ENCODE measurements at places on chromosomes 2 and 18. TPM values are rescaled to one million over a fixed set of nuclear protein-coding genes. Genes with fewer than 3 reads are reported as not detected.
A peak's percentile ranks its signal among the peaks of the same experiment; 100 is the strongest.

DNA sequence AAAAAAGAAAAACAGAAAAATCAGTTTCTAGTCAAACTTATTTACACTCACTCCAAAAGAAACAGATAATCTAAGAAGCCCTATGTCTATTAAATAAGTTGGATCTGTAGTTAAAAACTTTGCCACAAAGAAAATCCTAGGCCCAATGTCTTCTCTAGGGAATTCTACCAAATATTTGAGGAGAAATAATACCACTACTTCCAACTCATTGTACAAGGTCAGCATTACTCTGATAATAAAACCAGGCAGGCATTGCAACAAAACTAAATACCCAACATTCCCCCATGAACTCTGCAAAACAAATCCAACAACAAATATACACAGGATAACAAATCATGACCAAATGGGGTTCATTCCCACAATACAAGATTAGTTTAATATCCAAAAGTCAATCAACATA, 73.8 kb upstream of the ST8SIA5 start:
- H3K27ac ChIP-seq, result no peak overlapping the region
- no peaks in the 10 kb centered on the region for H3K27me3 ChIP-seq
- peaks cover 32% of the 10 kb centered on the region for H3K36me3 ChIP-seq
- H3K4me1 ChIP-seq, result no peaks in the 10 kb centered on the region

DNA sequence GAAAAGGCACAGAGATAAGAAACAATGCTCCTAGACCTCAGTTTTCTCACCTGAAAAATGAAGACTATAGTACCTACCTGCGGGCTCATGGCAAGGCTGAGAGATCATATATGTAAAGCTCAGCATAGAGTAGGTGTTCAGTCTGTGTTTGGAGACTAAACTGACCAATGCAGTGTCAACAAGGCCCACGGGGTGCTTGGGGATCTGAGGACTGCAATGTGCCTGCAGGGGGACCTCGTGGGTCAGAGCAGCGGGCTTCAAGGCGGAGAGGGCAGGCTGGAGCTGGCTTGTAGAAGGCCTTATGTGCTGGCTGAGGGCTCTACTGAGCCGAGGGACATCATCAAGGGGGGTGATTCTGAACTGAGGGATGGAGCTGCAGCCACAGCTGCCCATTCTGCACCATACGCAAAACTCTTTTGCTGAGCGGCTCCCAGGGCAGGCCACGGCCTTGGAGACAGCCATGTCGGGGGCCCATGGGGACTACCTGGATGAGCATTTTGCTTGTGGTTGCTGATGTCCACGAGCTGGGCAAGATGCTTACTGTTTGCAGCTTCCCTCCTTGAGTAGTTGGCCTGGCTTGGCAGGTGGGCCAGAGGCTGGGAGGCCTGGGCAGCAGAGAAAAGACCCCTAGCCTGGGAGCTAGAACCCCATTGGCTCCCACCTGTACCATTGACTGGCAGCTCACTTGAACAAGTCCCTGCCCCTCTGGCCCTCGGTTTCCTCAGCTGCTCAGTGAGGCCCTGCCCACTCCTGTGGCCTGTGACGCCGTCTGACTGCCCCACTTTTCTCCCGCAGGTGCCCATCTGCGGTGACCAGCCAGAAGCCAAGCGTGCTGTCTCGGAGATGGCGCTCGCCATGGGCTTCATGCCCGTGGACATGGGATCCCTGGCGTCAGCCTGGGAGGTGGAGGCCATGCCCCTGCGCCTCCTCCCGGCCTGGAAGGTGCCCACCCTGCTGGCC, 23.5 kb downstream of the STEAP3 start:
- no peak for DNase-seq
- no peak overlapping the region for H3K4me3 ChIP-seq
- H3K27ac ChIP-seq, result no peak overlapping the region
- no peaks in the 10 kb centered on the region for H3K36me3 ChIP-seq

- no peak for DNase-seq
- H3K4me1 ChIP-seq, result peaks cover 1% of the 10 kb centered on the region
- no peak overlapping the region for H3K27ac ChIP-seq
- H3K4me3 ChIP-seq, result no peak overlapping the region
Measured at GRCh38 chr2:240733803-240734495, 42.3 kb downstream of the AQP12A start.

GRCh38 chr2:21821672-21822227, 698.0 kb downstream of the TDRD15 start:
- no peaks in the 10 kb centered on the region for H3K36me3 ChIP-seq
- H3K4me1 ChIP-seq, result no peaks in the 10 kb centered on the region
- H3K27me3 ChIP-seq, result no peaks in the 10 kb centered on the region
- no peak overlapping the region for H3K4me3 ChIP-seq
- no peak for DNase-seq

Gene PKP4
- 37.8 TPM for total RNA-seq

DNA sequence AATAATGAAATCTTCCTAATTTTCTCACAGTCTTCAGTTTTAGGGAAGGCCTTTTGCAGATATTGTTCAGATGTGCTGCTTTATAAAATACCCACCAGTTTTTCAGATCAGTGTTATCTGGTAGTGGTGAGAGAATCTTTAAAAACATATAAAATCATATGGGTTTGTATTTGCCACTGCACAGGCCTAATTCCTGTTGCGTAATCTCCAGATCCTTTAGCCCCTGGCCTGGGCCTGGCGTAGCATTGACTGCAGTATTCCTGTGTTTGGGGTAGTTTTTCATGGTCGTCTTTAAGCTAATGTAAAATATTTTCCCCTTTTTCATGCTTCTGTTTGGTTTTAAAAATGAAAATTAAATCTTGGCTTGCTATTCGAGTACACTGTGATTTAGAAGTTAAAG, 43.2 kb downstream of the TSHZ1 start:
- H3K27me3 ChIP-seq, result no peaks in the 10 kb centered on the region
- H3K27ac ChIP-seq, result no peak overlapping the region
- DNase-seq, result no peak
- H3K36me3 ChIP-seq, result peaks cover 4% of the 10 kb centered on the region
- H3K4me1 ChIP-seq, result peaks cover 13% of the 10 kb centered on the region

DNA sequence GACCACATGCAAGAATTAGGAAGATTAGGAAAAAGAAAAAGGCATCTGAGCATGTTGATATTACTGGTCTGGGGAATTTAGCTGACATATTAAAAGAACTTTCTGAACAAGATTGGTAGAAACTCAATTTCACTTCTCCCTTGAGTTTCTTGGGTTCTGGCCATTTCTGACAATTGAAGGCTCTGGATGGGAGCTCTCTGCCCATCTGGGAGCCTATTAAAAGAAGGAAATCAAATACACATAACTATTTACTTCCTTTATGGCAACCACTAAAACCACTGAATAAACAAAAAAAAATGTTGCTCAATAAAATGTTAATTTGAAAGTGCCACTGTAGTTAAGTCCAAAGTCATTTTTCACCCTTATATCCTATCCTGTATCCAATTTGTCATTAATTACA, 216.8 kb upstream of the HNMT start:
- H3K27ac ChIP-seq, result no peak overlapping the region
- H3K27me3 ChIP-seq, result no peaks in the 10 kb centered on the region
- H3K4me1 ChIP-seq, result no peaks in the 10 kb centered on the region
- no peaks in the 10 kb centered on the region for H3K36me3 ChIP-seq

DNA sequence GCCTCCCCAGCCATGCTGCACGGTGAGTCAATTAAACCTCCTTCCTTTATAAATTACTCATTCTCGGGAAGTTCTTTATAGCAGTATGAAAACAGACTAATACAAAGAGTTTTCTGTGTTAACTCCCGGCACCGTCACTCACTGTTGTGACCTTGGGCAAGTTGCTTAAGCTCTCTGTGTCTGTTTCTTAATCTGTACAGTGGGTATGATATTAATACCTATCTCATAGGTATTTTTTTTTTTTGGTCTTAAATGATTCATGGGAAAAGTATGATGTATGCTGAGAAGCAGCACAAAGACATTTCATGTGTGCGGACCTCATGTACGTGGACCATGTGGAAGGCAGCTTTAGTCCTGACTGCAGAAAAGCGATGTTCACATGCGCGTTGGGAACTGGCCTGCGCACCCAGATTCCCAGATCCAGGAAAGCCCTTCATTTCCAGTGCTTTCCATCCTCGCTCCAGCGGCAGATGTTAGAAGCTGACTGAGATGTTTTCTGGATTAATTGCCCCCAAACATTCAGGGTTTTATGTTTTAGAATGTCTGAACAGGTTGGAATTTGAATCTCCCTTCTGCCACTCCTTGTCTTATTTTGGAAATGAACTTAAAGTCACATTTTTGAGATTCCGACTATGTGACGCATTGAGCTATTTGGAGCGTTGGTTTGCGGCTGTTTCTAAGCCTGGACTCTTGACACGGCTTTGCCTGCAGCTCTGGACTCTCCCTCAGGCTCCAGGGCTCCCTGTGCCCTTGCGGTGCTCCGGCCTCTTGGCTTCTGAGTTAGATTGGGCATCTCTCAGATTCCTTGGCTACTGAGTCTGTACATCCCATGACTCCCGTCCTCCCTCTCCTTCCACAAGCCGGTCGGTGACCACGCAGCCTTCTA, 61.4 kb downstream of the SLC4A3 start:
- H3K27me3 ChIP-seq, result peaks cover 15% of the 10 kb centered on the region
- DNase-seq, result no peak
- H3K27ac ChIP-seq, result no peak overlapping the region
- peaks cover 15% of the 10 kb centered on the region for H3K4me1 ChIP-seq

DNA sequence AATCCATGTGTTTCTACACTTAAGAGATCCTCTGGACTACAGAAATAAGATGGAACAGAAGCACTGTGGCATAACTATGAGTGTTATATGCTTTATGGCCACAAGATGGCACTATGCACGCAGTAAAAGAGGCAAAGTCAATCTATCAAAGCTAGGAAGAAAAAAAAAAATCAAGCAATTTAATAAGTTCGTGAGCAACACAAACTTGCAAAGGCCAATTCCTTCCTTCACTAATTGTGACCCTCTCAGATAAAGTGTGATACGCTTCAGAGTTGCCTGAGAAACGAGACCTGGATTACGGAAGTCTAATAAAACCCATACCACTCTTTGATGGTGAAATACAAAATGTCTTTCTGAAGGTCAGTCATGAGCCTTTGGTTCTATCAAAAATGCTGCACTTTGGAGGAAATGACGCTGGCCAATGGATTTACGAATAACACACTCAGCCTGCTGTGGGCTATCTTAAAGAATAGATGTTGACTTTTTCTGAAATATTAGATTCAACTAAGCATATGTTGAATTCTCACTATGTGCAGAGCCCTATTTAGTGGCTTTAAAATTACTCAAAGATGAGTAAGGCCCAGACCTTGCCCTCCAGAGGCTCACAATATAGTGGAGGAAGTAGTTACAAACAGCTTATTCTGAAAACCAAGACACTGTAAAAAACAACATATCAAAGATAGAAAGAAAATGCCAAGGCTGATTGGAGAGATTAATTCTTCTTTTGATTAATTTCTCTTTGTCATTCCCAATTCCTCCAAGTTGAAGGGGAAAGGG, 35.5 kb upstream of the TTR start:
- H3K27me3 ChIP-seq, result peaks cover 6% of the 10 kb centered on the region
- DNase-seq, result no peak
- H3K27ac ChIP-seq, result no peak overlapping the region
- no peak overlapping the region for H3K4me3 ChIP-seq
- H3K4me1 ChIP-seq, result peaks cover 2% of the 10 kb centered on the region
- no peaks in the 10 kb centered on the region for H3K36me3 ChIP-seq

- H3K36me3 ChIP-seq, result no peaks in the 10 kb centered on the region
- peaks cover 24% of the 10 kb centered on the region for H3K27me3 ChIP-seq
- H3K4me3 ChIP-seq, result peak overlapping the region; percentile 58
- H3K27ac ChIP-seq, result no peak overlapping the region
- DNase-seq, result no peak
- peaks cover 10% of the 10 kb centered on the region for H3K4me1 ChIP-seq
Measured at GRCh38 chr2:70947556-70948184, 12.0 kb downstream of the ATP6V1B1 start.

- H3K4me1 ChIP-seq, result peaks cover 3% of the 10 kb centered on the region
- H3K27ac ChIP-seq, result no peak overlapping the region
- H3K36me3 ChIP-seq, result no peaks in the 10 kb centered on the region
- no peak for DNase-seq
Measured at GRCh38 chr2:158047156-158047611, 54.5 kb upstream of the UPP2 start.

DNA sequence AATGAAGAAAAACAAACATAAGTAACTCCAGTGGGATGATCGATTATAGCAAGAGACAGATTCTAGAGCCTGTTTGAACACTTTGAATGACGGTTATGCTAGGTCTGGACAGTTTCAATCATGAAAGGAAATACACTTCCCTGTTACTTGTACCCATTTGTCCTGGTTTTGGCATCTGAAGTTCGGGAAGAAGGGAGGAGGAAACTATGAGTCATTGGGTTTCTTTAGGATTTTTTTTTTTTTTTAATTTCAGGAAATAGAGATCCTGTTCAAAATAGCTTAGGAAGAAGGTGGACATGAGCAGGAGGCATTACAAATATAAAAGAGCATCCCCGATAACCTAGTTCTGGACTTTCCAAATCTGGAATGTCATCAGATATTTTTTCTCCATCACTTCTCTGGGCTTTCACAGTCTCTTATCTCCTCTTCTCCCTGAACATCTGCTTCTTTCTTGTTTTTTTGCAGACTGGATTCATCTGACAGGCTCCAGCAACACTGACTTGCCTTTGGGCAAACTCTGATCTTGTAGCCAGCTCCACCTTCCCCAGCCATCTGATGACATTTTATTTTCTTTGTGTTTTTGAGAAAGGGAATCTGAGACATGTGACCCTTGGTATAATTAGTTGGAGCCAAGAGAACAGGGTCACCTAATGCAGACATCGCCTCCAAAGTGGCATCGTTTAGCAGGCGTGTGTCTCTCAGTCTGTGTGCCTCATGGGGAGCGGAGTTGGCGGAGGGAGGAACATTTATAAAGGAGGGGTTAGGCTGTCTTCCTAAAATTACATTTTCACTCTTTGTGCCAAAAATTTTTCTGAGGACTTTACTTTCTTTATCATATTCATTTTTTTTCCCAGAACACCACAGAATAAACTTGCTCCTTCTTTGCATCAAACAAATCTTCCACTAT, 195.3 kb upstream of the EPHA4 start:
- no peaks in the 10 kb centered on the region for H3K27me3 ChIP-seq
- H3K4me1 ChIP-seq, result no peaks in the 10 kb centered on the region
- no peaks in the 10 kb centered on the region for H3K36me3 ChIP-seq
- H3K4me3 ChIP-seq, result no peak overlapping the region
